ENCODE measurements at places on chromosomes 6 and 20. TPM values are rescaled to one million over a fixed set of nuclear protein-coding genes. Genes with fewer than 3 reads are reported as not detected.
A peak's percentile ranks its signal among the peaks of the same experiment; 100 is the strongest.

DNA sequence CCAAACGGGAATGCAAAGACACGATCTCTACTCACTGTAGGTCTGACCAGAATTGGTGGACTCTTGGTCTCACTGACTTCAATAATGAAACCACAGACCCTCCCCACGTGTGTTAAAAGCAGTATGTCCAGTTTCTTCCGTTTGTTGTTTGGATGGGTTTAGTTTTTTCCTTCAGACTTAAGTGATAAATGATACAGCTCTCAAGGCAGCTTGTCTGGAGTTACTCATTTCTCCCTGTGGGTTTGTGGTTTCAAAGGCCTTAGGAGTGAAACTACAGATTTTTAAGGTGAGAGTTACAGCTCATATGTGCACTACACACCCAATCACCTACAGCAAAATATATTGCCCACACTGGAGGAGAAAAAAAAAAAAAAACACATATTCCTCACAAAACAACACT, 86.7 kb upstream of the STMND1 start:
- no peak for DNase-seq
- H3K27ac ChIP-seq: no peak overlapping the region
- H3K36me3 ChIP-seq: no peaks in the 10 kb centered on the region
- no peaks in the 10 kb centered on the region for H3K27me3 ChIP-seq
- peaks cover 5% of the 10 kb centered on the region for H3K4me1 ChIP-seq

Gene GFOD1
- 4.8 TPM for total RNA-seq

- no peaks in the 10 kb centered on the region for H3K27me3 ChIP-seq
- H3K4me3 ChIP-seq: no peak overlapping the region
- peaks cover 37% of the 10 kb centered on the region for H3K4me1 ChIP-seq
- peaks cover 16% of the 10 kb centered on the region for H3K36me3 ChIP-seq
- no peak for DNase-seq
Observed at GRCh38 chr6:148351309-148351708, 8.7 kb downstream of the SASH1 start.

GRCh38 chr20:34045294-34045693, 51.6 kb downstream of the RALY start:
- peaks cover 55% of the 10 kb centered on the region for H3K4me1 ChIP-seq
- peaks cover 4% of the 10 kb centered on the region for H3K36me3 ChIP-seq
- no peak for DNase-seq

- peaks cover 23% of the 10 kb centered on the region for H3K4me1 ChIP-seq
- no peak for DNase-seq
- H3K27me3 ChIP-seq: no peaks in the 10 kb centered on the region
- H3K27ac ChIP-seq: peak overlapping the region; percentile 59
- H3K4me3 ChIP-seq: peak overlapping the region; percentile 83
Observed at GRCh38 chr6:109456710-109457561, 1.4 kb upstream of the MICAL1 start.

GRCh38 chr6:38708496-38708895, 5.6 kb upstream of the GLO1 start:
- H3K27me3 ChIP-seq: peaks cover 5% of the 10 kb centered on the region
- no peak for DNase-seq
- H3K4me1 ChIP-seq: no peaks in the 10 kb centered on the region
- no peaks in the 10 kb centered on the region for H3K36me3 ChIP-seq

- no peak overlapping the region for H3K27ac ChIP-seq
- no peaks in the 10 kb centered on the region for H3K27me3 ChIP-seq
- no peak for DNase-seq
Observed at GRCh38 chr20:11118802-11119380, 445.1 kb upstream of the JAG1 start.

DNA sequence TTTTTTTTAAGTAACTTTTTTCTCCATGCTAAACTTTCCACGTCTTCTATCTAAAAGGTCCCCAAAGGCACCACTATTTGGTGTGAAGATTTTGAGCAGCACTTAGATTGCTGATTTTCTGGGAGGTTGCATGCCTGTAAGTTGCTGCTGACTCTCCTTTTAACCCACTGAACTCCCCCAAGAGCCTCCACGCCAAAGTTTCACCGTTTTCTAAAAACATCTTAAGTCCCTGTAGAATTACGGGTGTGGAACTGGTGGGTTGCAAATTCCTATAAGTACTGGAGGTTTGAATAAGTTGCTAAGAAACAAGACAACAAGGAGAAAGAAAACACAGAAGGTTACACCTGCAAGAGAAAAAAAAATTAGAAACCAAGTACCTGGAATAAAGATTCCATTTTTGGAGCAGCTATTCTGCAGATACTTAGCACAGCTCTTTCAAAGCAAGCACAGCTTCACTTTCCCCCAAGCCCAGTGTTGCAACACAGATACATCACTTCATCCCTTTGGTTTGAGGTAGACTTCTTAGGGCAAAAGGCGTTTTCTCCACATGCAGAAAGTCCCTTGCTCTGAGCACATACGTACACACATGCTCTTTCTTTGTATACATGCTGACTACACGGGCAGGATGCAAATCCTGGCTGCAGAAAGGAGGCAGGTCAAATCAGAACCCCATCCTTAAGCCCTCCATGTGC, 5.0 kb downstream of the JAG1 start:
- H3K4me1 ChIP-seq: peaks cover 62% of the 10 kb centered on the region
- peak overlapping the region; percentile 49 for H3K4me3 ChIP-seq
- peaks cover 37% of the 10 kb centered on the region for H3K36me3 ChIP-seq
- H3K27me3 ChIP-seq: no peaks in the 10 kb centered on the region
- no peak for DNase-seq

Gene GCLC
- 123 TPM for total RNA-seq

- DNase-seq: no peak
- no peaks in the 10 kb centered on the region for H3K4me1 ChIP-seq
- H3K36me3 ChIP-seq: no peaks in the 10 kb centered on the region
- no peak overlapping the region for H3K4me3 ChIP-seq
- H3K27ac ChIP-seq: no peak overlapping the region
Observed at GRCh38 chr6:160217863-160218262, 40.8 kb downstream of the SLC22A2 start.

DNA sequence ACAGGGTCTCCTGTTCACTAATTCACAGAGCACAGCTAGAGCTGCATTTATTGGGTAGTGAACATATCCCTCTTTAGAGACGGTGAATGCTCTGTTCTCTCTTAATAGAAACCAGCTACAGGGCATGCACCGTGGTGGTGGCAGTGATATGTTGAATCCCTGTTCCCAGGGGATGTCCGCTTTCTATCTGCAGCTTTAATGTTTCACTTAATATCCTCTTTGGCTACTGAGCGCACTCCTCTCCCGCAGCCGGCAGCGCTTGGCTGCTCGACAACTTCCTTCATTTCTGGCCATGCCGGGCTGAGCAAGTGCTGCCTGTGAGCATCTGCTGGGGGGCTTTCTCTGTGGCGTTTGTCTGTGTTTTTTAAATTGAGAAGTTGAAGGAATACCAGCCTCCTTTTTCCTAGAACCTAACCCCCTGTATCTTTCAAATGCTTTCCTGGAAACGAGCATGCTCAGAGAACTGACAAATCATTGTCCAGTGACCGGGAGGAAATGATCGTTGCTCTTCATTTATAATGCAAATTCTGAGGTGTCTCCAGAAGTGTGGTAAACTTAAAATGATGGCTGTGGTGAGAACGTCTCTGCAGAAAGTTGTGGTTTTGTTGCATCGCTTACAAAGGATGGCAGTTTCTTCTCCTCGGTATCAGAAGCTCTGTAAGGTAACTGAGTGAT, 297.9 kb downstream of the UTRN start:
- H3K36me3 ChIP-seq: peaks cover 11% of the 10 kb centered on the region
- no peaks in the 10 kb centered on the region for H3K27me3 ChIP-seq
- peak overlapping the region; percentile 78 for H3K4me3 ChIP-seq
- no peak for DNase-seq
- H3K27ac ChIP-seq: no peak overlapping the region
- H3K4me1 ChIP-seq: peaks cover 23% of the 10 kb centered on the region

GRCh38 chr6:4891141-4891540, 112.7 kb downstream of the RPP40 start:
- no peak overlapping the region for H3K4me3 ChIP-seq
- no peak for DNase-seq
- H3K27me3 ChIP-seq: no peaks in the 10 kb centered on the region
- peaks cover 16% of the 10 kb centered on the region for H3K4me1 ChIP-seq
- no peak overlapping the region for H3K27ac ChIP-seq

Gene ARMC2
- 6.7 TPM for total RNA-seq

GRCh38 chr6:146884728-146885127, 286.0 kb downstream of the ADGB start:
- no peaks in the 10 kb centered on the region for H3K36me3 ChIP-seq
- peaks cover 31% of the 10 kb centered on the region for H3K4me1 ChIP-seq
- H3K27me3 ChIP-seq: no peaks in the 10 kb centered on the region
- H3K4me3 ChIP-seq: no peak overlapping the region

Gene HBS1L
- 71.0 TPM for total RNA-seq

GRCh38 chr6:53273370-53273769, 75.4 kb downstream of the ELOVL5 start:
- H3K27ac ChIP-seq: no peak overlapping the region
- DNase-seq: no peak
- no peaks in the 10 kb centered on the region for H3K4me1 ChIP-seq

GRCh38 chr20:3801299-3801698, 5.2 kb downstream of the CDC25B start:
- no peak overlapping the region for H3K27ac ChIP-seq
- peaks cover 24% of the 10 kb centered on the region for H3K36me3 ChIP-seq
- DNase-seq: no peak
- no peaks in the 10 kb centered on the region for H3K27me3 ChIP-seq

DNA sequence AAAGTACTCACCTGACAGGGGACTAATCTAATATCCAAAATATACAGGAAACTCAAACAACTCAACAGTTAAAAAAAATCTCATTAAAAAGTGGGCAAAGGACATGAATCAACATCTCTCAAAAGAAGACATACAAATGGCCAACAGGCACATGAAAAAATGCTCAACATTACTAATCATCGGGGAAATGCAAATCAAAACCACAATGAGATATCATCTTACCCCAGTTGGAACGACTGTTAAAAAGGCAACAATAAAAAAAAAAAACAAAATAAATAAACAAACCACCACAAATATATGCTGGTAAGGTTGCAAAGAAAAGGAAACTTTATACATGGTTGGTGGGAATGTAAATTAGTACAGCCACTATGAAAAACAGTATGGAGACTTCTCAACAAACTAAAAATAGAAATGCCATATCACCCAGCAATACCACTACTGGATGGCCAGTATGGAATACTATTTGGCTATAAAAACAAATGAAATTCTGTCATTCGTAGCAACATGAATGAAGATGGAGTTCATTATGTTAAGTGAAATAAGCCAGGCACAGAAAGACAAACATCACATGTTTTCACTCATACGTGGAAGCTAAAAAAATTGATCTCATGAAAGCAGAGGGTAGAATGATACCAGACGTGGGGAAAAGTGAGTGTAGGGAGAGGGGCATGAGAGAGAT, 6.6 kb downstream of the SIRPB2 start:
- H3K27me3 ChIP-seq: peaks cover 60% of the 10 kb centered on the region
- H3K4me3 ChIP-seq: no peak overlapping the region
- H3K4me1 ChIP-seq: no peaks in the 10 kb centered on the region

DNA sequence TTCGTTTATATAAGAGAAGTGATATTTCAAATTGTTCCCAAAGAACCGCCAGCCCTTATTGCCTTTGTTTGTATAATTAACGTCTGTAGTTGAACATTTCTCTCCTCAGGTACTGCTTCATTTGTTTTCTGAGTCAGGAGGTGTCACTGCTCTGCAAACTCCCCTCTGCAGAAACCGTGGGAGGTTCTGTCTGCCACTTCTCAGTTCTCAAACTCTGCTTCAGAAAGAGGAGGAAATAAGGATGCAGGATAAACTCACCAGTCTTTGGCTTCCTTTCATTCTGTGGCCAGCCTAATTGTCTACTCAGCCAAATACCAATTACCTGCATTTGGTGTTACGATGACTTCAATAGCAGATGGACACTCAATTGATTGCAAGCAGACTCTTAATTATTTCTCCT, 149.8 kb downstream of the PAK5 start:
- H3K27ac ChIP-seq: no peak overlapping the region
- no peaks in the 10 kb centered on the region for H3K36me3 ChIP-seq
- no peak overlapping the region for H3K4me3 ChIP-seq

DNA sequence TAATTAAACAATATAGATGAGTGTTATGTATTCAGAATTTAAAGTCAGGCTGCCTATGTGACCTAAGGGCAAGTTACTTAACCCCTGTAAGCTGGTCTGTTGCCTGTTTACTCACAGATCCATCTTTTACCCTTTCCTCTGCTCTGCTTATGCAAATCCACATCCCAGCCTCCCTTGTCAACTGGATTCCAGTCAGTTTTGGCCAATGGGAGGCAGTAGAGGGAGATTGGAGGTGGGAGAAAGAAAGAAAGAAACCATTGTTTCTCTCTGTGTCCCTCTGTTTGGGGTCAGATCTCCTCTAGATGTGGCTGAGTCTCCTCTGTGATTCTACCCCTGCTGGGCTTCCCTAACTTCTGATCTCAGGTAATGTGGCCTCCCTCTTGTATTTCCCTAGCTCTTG, 266.8 kb upstream of the PLN start:
- no peak overlapping the region for H3K27ac ChIP-seq
- peaks cover 4% of the 10 kb centered on the region for H3K4me1 ChIP-seq
- H3K4me3 ChIP-seq: no peak overlapping the region
- DNase-seq: no peak
- no peaks in the 10 kb centered on the region for H3K36me3 ChIP-seq

DNA sequence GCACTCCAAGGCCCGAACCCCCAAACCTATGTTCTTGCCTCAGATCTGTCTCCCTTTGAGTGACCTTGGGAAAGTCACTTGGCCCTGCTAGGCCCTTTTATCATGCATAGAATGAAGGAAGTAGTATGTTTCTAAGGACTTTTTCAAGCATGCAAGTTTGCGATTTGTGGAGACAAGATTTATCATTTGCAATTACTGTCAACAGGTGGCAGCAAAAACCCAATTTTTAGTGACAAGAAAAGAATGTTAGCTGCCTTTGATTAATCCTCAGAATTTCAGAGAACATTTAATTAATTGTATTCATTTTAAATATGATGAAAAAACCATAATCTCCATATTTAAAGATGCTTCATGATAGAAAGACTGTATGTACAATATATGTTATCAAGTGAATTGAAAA, 28.3 kb upstream of the PREP start:
- no peak for DNase-seq
- H3K27me3 ChIP-seq: no peaks in the 10 kb centered on the region
- H3K27ac ChIP-seq: no peak overlapping the region
- peaks cover 10% of the 10 kb centered on the region for H3K4me1 ChIP-seq
- H3K36me3 ChIP-seq: no peaks in the 10 kb centered on the region

- peak overlapping the region; percentile 86 for H3K27ac ChIP-seq
- peaks cover 16% of the 10 kb centered on the region for H3K4me1 ChIP-seq
- peak overlapping the region; percentile 15 for H3K4me3 ChIP-seq
- H3K27me3 ChIP-seq: peaks cover 12% of the 10 kb centered on the region
- DNase-seq: no peak
- H3K36me3 ChIP-seq: no peaks in the 10 kb centered on the region
Observed at GRCh38 chr6:31038559-31038958, 28.3 kb downstream of the MUC22 start.

GRCh38 chr20:43736588-43737158, 9.9 kb upstream of the GTSF1L start:
- no peak overlapping the region for H3K27ac ChIP-seq
- H3K36me3 ChIP-seq: no peaks in the 10 kb centered on the region
- H3K27me3 ChIP-seq: no peaks in the 10 kb centered on the region
- no peak overlapping the region for H3K4me3 ChIP-seq

Measured in type B pancreatic cell (in vitro differentiated cells).